ENCODE measurements at places on chromosomes 7 and 10. TPM values are rescaled to one million over a fixed set of nuclear protein-coding genes. Genes with fewer than 3 reads are reported as not detected.

INA gene
- total RNA-seq: 0.13 TPM

LIPK gene
- total RNA-seq: not detected

PRKG1 gene
- not detected for total RNA-seq

INTS1 gene
- 147 TPM for total RNA-seq

PRSS1 gene
- total RNA-seq: not detected

POMZP3 gene
- 6.9 TPM for total RNA-seq

Data from activated T-helper 17 cell treated with anti-CD3 and anti-CD28 coated beads, Interleukin-2, amount 50 U/mL, for 72 hours (primary cell).